ENCODE measurements at places on chromosomes 1 and 21.

GRCh38 chr1:110916669-110917306 lies 43.8 kb downstream of the CD53 start:
- H3K27me3 ChIP-seq: no peaks in the 10 kb centered on the region
- no peak overlapping the region for H3K27ac ChIP-seq
- H3K36me3 ChIP-seq: no peaks in the 10 kb centered on the region

GRCh38 chr1:173148971-173149370 lies 58.2 kb downstream of the TNFSF4 start:
- no peak overlapping the region for H3K4me3 ChIP-seq
- H3K4me1 ChIP-seq: no peaks in the 10 kb centered on the region
- H3K27ac ChIP-seq: no peak overlapping the region
- DNase-seq: no peak

DNA sequence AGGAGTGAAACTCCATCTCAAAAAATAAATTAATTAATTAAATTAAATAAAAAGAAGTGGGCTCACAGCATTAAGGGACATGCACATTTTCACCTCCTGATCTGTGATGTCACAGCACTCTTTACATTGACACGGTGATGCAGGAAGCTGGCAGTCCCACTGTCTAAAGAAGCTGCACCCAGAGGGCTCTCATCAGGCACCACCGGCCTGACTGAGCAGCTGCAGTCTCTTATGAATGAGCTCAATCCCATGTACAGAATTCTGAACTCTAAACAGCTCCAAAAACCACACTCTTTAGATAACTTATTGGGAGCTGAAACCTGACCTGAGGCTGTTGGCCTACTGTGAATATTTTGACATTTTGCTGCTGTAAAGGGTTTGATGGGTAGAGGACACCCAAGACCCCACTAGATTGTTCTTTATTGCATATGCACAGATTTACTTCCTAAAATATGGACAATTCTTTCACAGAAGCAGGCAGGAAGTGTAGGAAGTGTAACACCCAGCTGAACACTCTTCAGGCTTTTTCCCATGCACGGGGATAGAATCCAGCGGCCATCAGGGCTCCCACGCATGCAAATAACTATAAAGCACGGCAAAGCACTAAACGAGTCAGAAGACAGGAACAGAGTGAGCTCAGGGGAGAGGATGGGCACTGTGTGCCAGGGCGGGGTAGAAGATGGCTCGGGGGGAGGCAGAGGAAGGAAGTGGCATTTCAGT lies 46.2 kb downstream of the L1TD1 start:
- H3K27me3 ChIP-seq: no peaks in the 10 kb centered on the region
- no peaks in the 10 kb centered on the region for H3K36me3 ChIP-seq
- no peak overlapping the region for H3K4me3 ChIP-seq
- no peak for DNase-seq
- no peak overlapping the region for H3K27ac ChIP-seq

GRCh38 chr1:31133368-31133767 lies 67.9 kb upstream of the PUM1 start:
- H3K27ac ChIP-seq: no peak overlapping the region
- no peaks in the 10 kb centered on the region for H3K27me3 ChIP-seq
- H3K36me3 ChIP-seq: no peaks in the 10 kb centered on the region
- no peak for DNase-seq
- H3K4me1 ChIP-seq: no peaks in the 10 kb centered on the region
- no peak overlapping the region for H3K4me3 ChIP-seq

DNA sequence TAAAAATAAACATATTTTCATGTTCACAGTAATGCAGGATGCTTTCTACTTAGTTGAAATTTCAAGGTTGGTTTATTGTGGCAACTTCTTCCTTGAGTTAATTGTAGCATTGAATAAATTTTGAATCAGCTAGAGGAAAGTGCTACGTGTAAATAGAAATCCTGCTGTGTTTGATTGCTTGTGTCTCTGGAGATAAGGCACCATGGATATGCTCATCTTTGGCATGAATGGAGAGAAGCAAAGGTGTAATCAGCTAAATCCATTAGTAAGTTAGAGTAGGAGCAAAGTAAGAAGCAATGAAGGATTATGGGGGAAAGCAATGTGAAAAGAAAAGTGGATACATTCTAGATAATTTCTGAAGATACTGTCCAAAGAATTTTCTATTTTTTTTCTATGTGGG lies 331.1 kb downstream of the PTPRC start:
- no peaks in the 10 kb centered on the region for H3K27me3 ChIP-seq
- H3K36me3 ChIP-seq: no peaks in the 10 kb centered on the region
- no peak for DNase-seq
- H3K27ac ChIP-seq: no peak overlapping the region
- H3K4me1 ChIP-seq: no peaks in the 10 kb centered on the region

- DNase-seq: no peak
- H3K4me3 ChIP-seq: no peak overlapping the region
- H3K4me1 ChIP-seq: peaks cover 3% of the 10 kb centered on the region
- no peak overlapping the region for H3K27ac ChIP-seq
- no peaks in the 10 kb centered on the region for H3K36me3 ChIP-seq
Observed at GRCh38 chr1:67732750-67733151, 47.8 kb downstream of the GADD45A start.

DNA sequence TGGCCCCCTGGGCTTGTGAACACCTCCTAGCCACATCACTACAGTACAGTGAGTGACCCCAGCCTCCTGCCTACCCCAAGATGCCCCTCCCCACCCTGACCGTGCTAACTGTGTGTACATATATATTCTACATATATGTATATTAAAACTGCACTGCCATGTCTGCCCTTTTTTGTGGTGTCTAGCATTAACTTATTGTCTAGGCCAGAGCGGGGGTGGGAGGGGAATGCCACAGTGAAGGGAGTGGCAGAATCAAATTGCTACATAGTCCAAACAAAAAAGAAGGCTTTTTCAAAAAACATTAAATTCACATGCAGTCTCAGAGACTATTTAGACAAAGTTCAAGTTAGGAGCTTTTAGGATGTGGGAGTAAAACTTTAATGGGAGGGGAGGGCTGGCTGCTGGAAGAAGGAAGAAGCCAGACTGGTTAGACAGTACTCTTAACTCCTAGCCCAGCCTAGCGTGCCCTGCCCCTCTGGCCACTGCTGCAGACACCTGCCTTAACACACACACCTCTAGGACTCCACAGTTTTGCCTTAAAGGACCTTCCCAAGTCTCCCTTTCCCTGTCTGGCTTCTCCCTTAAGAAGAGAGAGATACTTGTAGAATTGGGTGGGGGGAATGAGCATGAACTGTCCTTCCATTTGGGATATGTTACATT lies 9.4 kb downstream of the PEA15 start:
- peaks cover 10% of the 10 kb centered on the region for H3K4me1 ChIP-seq
- peaks cover 50% of the 10 kb centered on the region for H3K36me3 ChIP-seq
- H3K27ac ChIP-seq: no peak overlapping the region
- H3K27me3 ChIP-seq: no peaks in the 10 kb centered on the region
- no peak for DNase-seq

GRCh38 chr1:168135116-168135920 lies 1.4 kb downstream of the GPR161 start:
- H3K4me3 ChIP-seq: peak overlapping the region; percentile 76
- no peaks in the 10 kb centered on the region for H3K4me1 ChIP-seq
- no peak for DNase-seq
- no peaks in the 10 kb centered on the region for H3K36me3 ChIP-seq
- no peaks in the 10 kb centered on the region for H3K27me3 ChIP-seq
- H3K27ac ChIP-seq: no peak overlapping the region

DNA sequence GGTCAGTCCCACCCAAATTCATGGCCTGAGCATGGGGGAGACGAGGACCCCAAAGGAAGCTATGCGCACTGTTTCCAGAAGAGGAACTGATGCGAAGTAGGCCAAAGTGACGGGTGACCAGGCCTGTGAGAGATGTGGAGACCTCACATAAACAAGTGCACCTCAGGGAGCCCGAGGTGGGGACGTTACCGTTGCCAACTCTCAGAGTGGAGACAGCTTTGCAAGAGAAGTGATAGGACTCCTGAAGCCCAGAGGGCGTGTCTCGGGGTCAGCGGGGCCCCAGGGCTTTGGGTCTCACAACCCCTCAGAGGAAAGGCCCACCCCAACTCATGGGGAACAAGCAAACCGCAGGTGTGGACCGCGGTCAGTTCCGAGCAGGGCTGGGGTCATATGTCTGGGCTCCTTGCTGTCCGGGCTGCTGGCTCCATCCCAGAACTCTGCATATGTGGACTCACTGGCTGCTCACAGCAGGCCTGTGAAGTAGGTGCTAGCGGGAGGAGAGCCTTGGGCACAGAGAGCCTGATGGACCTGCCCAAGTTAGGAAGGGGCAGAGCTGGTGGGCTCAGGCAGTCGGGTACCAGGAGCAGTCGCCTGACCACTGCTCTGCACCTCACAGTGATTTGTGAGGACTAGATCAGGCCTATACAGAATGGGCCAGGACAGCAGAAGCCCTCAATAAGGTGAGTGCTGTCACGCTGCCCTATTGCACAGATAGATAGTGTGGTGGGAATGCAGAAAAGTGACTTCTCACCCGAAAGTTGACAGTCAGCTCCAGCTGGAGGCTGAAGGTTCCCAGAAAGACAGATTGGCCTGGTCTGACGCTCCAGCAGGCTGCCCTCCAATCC lies 26.2 kb downstream of the STUM start:
- no peak overlapping the region for H3K27ac ChIP-seq
- no peaks in the 10 kb centered on the region for H3K27me3 ChIP-seq
- no peak overlapping the region for H3K4me3 ChIP-seq

- no peaks in the 10 kb centered on the region for H3K4me1 ChIP-seq
- H3K27ac ChIP-seq: no peak overlapping the region
- H3K4me3 ChIP-seq: no peak overlapping the region
- H3K27me3 ChIP-seq: no peaks in the 10 kb centered on the region
Observed at GRCh38 chr1:193562121-193562520, 375.7 kb upstream of the B3GALT2 start.

DNA sequence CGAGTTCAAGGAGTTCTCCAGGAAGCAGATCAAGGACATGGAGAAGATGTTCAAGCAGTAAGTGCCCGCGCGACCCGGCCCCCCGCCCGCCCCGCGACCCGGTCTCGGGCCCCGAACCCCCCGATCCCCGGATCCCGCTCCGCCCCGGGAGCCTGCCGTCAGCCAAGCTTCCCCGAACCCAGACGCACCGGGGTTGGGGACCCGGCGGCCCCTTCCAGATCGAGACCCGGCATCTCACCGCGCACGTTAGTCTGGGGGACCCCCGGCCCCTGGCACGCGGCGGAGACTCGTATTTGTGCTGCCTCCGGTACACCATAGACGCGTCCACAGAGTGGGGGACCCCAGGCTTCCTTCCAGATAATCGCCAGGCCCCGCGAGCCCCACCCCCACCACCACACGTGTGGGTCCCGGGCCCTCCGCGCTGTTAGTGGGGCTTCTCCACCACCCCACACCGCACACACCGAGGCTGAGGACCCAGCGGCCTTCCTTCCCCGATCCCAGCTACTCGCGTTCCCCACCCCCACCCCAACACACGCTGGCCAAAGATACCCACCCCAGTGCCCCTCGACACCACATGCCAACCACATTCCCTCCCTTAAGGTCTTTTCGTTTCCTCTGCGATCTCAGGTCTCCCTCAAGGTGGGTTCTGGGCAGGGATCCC lies 665 bp downstream of the EFHD2 start:
- peak; percentile 27 for DNase-seq
- no peaks in the 10 kb centered on the region for H3K27me3 ChIP-seq
- peak overlapping the region; percentile 91 for H3K4me3 ChIP-seq
- no peaks in the 10 kb centered on the region for H3K4me1 ChIP-seq

DNA sequence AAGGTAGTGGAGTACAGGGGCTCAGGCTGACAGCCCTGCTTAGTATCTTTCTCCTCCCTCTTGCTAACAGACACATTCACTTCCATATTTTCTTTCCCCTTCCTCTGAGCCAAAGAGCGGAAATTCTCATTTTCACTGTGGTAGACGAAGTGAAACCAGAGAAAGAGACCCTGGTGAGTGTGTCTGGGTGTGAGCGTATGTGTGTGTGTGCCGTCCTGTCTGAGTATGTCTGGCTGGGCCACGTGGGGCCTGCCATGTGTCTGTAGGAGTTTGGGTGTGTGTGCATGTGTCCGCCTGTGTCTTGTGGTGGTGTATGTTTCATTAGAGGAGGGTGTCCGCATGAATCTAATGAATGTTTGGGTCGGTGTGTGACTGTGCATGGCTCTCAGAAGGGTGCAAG lies 1.7 kb downstream of the COL8A2 start:
- H3K36me3 ChIP-seq: no peaks in the 10 kb centered on the region
- no peaks in the 10 kb centered on the region for H3K27me3 ChIP-seq
- H3K4me1 ChIP-seq: no peaks in the 10 kb centered on the region
- DNase-seq: no peak
- no peak overlapping the region for H3K4me3 ChIP-seq
- H3K27ac ChIP-seq: no peak overlapping the region

DNA sequence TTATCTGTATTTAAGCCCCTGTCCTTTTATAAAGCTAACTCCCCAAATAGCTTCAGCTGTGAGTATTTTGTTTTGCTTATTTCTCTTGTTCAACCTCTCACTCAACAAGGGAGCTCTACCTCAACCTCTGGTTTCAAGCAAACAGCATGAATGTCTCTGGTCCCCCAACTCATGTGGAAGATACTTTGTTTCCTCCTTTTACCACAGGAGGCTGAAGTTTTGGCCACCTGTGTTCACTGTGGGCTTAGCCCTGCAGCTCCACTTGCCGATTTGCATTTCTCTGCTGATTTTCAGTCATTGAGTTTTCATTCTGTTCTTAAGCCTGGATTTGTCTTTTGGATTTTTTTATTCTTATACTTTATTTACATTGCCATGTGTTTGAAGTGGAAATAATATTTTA lies 613.1 kb downstream of the USP25 start:
- no peaks in the 10 kb centered on the region for H3K27me3 ChIP-seq
- H3K36me3 ChIP-seq: no peaks in the 10 kb centered on the region
- DNase-seq: no peak
- H3K27ac ChIP-seq: no peak overlapping the region
- no peak overlapping the region for H3K4me3 ChIP-seq

DNA sequence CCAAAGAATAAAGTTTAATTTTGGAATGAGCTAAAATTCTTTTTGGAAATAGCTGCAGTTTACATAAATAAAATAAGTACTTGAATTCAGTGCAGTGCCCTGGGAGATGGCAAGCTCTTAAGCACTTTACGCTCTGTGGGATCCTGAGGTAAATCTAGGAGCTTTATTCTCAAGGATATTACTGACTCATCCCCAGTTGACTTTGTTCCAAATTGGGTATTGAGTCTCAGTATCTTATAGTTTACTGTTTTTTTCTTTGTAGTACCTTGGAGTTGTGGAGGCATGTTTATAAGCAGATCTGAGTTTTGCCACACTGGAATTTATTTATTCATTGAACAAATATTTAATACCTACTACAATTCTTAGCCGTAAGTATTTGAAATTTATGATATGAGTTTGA lies 27.4 kb upstream of the HRNR start:
- H3K36me3 ChIP-seq: no peaks in the 10 kb centered on the region
- H3K4me3 ChIP-seq: no peak overlapping the region
- no peaks in the 10 kb centered on the region for H3K27me3 ChIP-seq

Data from pancreas (tissue), 10 donors.